Fibroblast of skin of right quadriceps (primary cell): ENCODE measurements at places on chromosomes 3 and 15.

DNA sequence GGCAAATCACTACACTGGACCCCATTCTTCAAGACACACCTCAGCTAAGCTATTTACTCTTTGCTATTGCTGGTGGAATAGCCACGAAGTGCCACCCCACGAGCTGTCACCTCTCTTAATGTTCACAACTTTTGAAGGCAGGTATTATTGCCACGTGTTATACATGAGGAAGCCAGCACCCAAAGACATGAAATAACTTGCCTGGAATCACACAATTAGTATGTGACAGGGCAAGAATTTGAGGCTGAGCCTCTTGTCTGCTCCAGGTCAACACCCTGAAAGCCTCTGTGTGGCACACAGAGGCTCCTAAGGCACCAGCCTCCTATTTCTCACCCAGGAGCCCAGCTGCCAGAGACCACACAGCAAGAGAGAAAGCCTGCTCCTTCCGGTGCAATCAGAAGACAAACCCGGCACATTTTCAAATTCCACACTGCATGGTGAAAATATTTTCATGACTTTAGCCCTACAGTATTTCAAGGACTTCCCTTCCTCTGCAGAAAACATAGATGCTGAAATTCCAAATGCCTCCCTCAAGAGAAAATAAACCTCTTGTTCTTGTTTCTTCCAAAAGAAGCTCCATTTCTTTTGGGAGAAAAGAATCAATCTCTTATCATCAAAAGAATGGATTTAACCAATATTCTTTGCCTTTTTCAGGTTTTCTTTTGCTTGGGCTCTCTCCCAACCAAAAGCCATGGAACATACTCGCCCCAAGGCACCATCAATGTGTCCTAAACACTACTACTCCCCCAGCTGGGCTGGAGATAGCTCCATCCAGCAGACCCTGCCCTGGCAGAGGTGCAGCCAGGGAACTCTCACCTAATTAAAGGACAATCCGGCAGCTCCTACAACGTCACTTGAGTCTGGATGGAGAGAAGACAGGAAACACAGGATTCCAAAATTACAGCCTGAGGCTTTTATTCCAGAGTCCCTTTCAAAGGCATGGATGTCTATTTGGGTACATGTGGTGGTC is 84.7 kb upstream of the THBS1 start:
- DNase-seq, result peak; percentile 79

- DNase-seq, result no peak
Measured at GRCh38 chr3:126346466-126346865, 10.7 kb downstream of the KLF15 start.

- DNase-seq, result no peak
Measured at GRCh38 chr15:42736178-42736792, 643 bp downstream of the CDAN1 start.

DNA sequence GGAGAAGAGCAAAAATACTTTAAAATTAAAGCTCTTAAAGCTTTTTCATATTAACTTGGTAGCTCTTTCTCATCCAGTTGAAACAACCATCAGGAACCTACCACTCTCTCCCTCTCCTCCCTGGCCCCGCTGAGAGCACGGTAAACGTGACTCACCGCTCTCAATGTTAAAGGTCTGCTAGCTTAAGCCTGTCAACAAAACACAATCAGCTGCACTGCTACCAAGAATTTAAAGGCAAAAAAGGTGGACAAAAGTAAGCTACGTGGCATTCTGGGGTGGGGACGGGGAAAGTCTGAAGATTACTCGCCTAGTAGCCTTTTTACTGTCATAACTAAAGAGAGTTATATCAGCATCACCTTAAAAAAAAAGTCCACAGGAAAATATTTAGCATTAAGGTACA is 8.4 kb upstream of the GP5 start:
- DNase-seq, result peak; percentile 41

- DNase-seq, result no peak
Measured at GRCh38 chr3:127565711-127566110, 24.8 kb downstream of the TPRA1 start.

- no peak for DNase-seq
Measured at GRCh38 chr3:13563911-13564310, 15.0 kb downstream of the FBLN2 start.

DNA sequence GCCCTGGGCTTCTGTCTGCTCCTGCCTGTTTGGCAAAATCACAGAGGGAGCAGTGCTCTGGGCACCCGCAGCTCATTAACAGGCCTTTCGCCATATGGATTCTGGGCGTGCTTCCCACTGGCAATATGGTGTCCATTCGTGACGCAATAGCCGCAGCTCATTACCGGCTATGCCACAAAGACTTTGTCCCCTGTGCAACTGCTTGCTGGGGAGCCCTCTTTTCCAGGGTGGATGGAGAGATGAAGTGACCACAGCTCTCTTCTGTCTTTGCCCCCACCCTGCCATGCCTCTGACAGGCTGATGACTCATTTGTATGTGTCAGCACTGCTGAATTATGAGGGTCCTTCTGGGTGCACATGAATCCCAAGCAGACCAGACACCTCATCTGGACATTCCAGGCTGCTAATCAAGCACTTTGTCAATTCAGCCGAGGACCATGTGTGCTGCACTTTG is 214.3 kb upstream of the FEZF2 start:
- DNase-seq, result peak; percentile 98

DNA sequence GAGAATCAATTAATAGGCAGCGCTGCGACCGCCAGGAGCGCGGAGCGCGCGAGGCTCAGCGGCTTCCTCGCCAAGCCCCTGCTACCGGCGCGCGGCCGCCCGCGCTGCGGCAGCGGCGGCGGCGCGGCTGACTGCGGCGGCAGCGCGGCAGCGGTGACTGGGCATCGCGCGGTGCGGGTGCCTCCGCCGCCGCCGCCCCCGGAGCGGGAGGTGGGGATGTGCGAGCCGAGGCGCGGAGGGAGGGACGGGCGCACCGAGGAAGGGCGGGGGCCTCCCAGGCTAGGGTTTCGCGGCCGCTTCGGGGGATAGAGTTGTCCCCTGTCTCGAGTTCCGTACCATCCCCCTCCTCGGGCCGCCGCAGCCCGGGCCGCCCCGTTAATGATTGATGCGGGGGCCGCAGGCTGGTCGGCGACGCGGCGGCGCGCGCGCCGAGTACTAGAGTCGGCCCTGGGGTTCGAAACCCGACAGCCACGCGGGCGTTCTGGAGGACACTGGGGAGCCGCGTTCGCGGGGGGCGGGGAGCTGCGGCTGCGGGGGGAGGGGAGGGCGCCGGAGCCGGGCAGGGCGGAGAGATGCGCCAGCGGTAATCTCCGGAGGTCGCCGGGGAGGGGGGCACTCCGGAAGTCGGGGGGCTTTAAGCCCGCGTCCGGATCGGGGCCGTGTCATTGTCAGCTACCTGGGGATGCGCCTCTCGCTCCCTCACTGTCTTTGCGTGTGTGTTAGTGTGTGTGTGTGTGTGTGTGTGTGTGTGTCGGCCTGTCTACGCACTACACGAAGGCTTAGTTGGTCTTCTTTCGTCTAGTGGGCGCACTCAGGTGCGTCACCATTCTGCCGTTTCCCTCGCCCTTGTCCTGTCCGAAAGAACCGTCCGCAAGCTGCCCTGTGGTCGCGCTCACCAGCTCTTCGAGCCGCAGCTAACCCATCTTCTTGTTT is at the start of gene PAQR9:
Gene PAQR9, minus strand, starts transcription at position 159 of the 933 bp plus-strand sequence. CDS start 338 bp downstream, outside the sequence.
- no peak for DNase-seq

DNA sequence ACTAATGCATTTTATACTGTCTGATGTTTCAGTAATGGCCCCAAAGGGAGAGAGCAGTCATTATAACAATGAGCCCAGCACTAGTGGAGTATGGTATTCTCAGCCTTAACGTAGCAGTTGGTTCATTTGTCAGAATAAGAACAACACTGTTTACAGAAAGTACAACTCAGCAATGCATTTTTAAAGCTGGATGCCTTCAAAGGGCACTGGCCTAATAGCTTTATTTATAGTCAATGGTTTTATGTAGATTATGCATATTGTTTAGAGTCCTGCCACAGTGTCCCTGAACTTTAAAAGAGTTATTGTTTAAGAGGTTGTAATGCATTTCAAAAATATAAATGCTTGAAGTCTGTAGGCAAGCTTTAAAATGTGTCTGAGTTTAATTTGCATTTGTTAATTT is 211.1 kb downstream of the MCTP2 start:
- DNase-seq, result no peak
